ENCODE measurements at places on chromosomes 7 and 10. TPM values are rescaled to one million over a fixed set of nuclear protein-coding genes. Genes with fewer than 3 reads are reported as not detected.

SPDYE1 gene
- total RNA-seq = not detected

COL28A1 gene
- not detected for total RNA-seq

CNNM1 gene
- total RNA-seq = 0.38 TPM

SEM1 gene
- 49.2 TPM for total RNA-seq

GNAT3 gene
- not detected for total RNA-seq

MUC12 gene
- 0.44 TPM for total RNA-seq

AASS gene
- 1.4 TPM for total RNA-seq

DOCK4 gene
- total RNA-seq = 1.6 TPM

CPA5 gene
- total RNA-seq = 2.1 TPM

GIMAP7 gene
- total RNA-seq = 19.7 TPM
